Activated naive CD4-positive, alpha-beta T cell (primary cell): ENCODE measurements at places on chromosomes 7 and 10.

- DNase-seq = no peak
These were observed 74.6 kb upstream of the GRID1 start for GRCh38 chr10:86440874-86441843.

DNA sequence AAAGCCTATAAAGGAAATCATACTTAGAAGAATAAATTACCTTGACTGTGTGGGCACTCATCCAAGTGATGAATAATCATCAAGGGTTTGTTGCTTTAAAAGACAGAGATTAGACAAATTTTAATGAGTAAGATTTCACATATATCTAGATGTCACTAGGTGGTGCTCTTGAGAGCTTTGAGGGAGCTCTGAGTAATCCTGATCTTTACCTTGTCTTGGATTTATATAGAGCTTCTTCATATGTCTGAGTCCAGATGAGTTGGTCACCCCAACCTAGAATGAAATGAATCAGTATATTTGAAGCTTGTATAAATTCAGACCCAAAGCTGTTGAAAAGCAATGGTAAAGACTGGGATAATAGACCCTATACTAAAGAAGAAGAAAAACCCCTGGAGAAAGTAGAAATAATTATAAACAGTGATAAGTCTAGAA lies 3.7 kb downstream of the AGR2 start:
- DNase-seq = no peak

GRCh38 chr10:102497545-102497944 lies 5.0 kb downstream of the ACTR1A start:
- DNase-seq = no peak

DNA sequence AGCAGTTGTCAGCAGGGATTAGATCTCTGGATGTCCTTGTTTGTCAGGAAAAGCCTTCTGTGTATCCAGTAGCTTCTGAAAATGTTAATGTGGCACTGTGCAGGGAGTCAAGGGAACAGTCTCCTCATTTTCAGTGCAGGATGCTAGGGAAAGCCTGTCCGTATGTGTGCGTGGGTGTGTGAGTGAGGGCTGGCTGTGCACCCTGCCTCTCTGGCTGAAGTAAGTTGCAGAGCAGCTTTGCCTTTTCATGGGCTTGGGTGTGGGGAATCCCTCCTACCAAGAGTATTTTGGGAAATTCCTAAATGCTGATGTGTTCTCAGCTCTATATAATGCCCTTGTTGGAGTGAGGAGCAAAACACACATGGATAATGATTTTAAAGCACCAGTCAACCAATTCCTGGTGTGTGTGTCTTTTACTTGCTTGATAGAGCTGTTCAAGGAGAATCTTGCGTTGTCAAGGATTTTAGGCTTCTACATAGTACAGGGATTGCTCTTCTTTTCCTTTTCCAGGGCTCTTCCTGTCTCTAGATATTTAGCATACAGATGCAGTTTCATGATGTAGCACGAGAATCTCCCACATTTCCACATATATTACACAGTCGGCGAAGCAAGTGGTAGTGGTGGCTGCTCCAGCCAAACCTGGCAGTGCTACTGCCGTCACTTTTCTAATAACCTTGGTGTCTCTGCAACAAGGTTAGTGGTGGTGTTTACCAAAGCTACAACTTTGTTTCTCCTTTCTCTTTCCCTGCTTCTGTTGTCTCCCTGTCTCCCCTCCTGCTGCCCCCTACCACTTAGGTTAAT lies 92.8 kb downstream of the MCU start:
- DNase-seq = no peak

GRCh38 chr10:93095225-93095624 lies 21.5 kb downstream of the CYP26A1 start:
- no peak for DNase-seq

DNA sequence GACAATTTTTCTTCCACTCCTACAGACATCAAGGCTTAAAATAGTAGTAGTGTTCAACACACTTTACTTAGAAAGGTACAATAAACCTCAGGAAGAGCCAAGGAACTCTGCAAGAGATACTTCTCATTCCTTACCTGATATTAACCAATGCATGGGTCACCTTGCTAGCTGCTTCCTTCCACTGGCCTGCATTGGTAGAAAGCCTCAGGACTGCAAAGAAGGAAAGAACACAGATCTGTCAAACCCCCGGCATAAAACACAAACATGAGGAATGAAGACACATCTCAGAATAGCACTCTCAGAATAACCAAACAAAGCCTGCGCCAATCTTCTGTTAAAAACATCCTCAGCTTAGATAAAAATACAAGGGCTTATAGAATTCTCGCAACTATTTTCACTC lies 96.1 kb upstream of the KCNIP2 start:
- DNase-seq = no peak

- DNase-seq = no peak
These were observed 7.4 kb downstream of the KEL start for GRCh38 chr7:142954680-142955268.

GRCh38 chr7:49527182-49527581 lies 246.3 kb upstream of the VWC2 start:
- DNase-seq = no peak

- no peak for DNase-seq
These were observed 1361.8 kb downstream of the GATA3 start for GRCh38 chr10:9416331-9416730.

DNA sequence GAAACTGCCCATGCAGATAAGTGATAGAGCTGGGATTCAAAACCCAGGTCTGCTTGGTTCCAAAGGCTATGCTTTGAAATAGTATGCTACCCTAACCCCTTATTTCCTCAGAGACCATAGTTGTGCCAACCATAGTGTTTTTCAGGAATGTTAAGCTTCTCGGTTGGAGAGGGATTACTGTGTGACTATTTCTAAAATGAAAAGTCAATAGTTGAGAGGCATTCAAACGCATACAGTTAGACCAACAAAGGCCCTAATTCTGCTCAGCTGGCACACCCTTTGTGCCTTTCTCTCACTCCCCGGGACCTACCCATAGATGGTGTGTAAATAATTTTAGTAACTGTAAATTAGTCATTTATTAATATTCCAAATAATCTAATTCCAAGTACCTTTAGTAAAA lies 64.6 kb upstream of the RNF148 start:
- no peak for DNase-seq

DNA sequence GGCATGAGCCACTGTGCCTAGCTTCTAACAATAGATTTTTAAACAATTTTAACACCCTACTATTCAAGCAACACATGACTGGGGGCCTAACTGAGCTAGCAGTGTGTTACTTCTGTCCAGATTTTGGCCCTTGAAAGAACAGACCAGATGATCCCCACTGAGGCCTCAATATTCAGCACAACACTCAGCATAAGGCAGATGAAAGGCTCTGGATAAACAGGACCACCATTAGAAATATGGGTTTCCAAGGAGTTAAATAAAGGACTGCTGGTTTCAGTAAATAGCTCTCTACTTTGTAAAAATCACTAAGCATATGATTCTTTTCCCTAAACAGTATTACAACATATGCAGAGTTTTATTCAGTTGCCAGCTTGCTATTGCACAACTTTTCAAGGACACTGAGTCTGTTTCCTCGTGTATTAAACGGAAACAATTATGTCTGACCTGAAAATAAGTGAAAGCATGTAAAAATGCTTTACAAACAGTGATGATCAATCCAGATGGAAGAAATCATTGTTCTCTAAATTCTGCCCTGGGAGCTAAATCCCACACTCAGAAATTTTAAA lies 23.8 kb upstream of the FZD1 start:
- DNase-seq = no peak

DNA sequence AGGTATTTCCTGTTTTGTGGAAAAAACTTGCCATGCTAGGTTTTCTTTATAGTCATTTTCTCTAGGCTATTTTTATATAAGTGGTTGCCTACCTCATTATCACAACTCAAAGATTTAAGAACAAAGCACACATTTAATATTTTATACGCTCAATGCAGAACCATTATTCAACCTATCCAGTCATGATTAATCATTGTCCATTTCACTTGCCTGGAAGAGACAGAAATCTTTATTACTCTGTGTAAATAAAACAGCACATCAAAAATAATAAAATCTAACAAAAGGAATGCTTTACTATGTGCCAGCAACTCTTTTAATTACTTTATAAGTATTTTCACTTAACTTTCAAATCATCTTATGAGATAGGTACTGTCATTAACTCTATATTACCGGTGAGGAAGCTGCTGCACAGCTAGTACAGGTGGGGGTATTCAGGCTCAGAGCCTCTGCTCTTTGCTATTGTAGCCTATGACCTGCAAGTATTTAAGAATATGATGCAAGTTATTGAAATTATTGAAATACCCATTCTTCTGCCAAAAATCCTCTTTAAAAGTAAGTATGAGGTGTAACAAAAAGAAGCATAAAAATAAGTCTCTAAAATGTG lies 16.4 kb upstream of the TAS2R16 start:
- no peak for DNase-seq

- no peak for DNase-seq
These were observed 165.8 kb downstream of the UBE2H start for GRCh38 chr7:129786825-129787563.

- no peak for DNase-seq
These were observed 89.3 kb downstream of the LYZL2 start for GRCh38 chr10:30540276-30540675.

- no peak for DNase-seq
These were observed 94.9 kb downstream of the CPXM2 start for GRCh38 chr10:123796736-123797135.

DNA sequence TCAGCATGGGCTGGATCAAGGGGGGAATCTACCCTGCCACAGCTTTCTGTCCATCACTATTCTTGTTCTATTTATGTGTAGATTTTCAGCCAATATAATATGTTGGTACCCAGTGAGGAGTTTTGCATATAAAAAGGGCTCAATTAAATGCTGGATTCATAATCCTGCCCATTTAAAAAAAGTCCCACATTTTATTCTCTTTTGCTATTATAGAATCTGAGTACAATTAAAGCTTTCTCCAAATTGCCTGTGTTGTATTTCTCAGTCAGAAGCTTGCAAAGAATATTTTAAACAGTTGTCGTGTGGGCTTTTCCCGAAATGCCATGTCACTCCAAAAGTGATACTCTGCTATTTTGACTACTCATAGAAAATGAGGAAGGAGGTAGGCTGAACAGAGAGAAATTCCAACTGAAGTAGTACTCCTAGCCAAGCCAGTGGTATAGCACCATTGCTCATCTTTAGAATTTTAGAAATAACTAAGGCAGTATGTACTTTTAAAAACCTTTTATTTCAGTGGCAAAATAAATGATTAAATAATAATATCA lies 108.3 kb upstream of the HDAC9 start:
- DNase-seq = no peak

GRCh38 chr7:38728145-38728544 lies 97.0 kb upstream of the AMPH start:
- no peak for DNase-seq

DNA sequence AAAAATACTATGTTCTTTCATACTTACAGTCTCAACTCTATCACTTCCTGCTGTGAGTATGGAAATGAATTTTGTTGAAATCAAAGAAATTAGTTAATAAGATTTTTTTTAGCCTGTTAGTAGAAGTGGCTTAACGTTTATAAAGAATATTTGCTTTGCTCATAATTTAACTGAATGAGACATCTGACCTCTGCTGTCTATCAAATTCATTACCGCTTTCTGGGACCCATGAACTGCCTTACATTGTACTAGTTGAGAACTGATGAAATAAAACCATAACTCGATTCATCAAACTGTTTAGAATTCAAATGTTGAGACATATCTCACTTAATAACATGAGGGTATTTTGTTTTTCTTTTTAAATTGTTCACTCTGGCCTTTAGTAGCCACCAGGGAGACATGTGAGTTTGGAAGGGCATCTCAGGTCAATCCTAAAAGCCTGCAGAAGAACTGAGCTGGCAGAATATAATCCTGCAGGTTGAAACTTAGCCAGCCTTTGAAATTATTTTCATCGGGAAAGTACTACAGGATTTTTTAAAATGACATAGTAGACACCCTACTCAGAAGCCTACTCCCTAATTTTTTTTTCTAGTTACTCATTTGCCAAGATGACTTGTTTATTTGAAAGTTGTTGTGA lies 78.7 kb downstream of the KIAA1217 start:
- no peak for DNase-seq

DNA sequence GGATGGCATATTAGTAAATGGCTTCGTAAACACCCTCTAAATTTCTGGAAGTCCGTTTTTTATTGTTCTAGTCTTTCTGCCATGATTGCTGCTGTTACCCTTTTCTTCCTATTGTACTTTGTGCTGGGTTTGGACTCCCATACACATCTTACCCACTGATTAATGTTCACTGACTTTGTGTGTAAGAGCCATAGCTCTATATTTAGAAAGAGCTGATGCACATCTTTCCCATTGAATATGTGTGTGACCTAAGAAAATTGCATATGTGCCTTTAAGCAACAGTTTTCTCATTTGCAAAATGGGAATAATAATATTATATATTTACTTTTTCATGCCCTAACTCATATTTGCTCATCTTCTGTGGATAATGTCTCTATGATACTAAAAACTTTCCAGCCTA lies 135.8 kb upstream of the DLX6 start:
- no peak for DNase-seq

GRCh38 chr7:131883769-131884168 lies 327.3 kb upstream of the PODXL start:
- DNase-seq = no peak

GRCh38 chr7:79761876-79762429 lies 308.5 kb upstream of the MAGI2 start:
- DNase-seq = no peak

GRCh38 chr10:79098596-79099015 lies 29.8 kb downstream of the ZMIZ1 start:
- DNase-seq = no peak

GRCh38 chr10:131938681-131939080 lies 37.9 kb downstream of the PPP2R2D start:
- no peak for DNase-seq

DNA sequence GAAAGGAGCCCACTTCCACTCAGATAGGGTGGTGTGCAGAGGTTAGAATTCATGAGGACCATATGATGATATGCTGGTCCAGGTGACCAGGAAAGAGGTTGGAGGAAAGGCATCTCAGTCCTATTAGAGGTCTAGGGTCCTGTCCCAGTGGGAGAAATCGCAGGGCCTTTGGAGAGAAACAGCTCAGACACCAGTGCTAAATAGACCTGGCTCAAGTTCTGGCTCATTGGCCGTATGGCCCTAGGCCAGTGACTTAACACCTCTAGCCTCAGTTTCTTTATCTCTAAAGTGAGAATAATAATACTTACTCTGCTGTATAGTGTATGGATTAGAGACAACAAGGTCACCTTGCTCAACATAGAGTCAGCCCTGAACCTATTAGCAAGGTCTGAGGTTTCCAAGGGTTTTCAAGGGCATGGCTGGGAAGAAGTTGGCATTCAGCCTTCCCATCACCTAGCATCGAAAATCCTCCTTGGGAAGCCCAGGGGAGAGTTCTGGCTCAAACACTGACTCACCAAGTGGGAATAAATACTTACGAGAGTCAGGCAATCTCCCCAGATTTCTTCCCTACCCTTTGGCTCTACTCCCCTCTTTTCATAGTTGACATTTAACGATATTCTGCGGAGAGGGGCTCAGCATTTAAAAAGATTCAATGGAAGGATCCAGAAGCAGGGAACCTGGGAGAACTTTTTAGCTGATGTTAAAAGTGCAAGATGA lies 473.1 kb upstream of the PODXL start:
- DNase-seq = no peak
